ENCODE measurements at places on chromosomes 7 and 10.

- no peak for DNase-seq
Measured at GRCh38 chr7:129775695-129776361, 164.3 kb downstream of the NRF1 start.

DNA sequence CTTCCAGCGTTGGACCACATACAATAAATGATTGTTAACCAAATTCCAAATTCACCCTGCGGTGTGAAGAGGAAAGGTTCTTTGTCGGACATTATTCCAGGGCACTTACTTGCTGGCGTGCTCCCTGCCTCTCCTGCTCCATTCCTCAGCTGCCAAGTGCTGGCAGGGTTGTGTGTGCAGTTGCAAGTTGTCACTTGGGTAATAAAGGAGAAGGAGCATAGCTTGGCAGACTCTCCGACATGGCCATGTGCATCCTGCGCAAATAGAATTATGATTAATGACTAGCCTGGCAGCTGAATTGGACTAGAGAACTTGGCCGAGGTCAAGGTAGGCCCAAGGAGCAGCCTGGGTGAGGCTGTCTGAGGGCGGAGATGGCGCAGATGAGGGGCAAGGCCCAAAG is 92.3 kb upstream of the ELMO1 start:
- DNase-seq: no peak

GRCh38 chr10:86960003-86960862 is 1.8 kb downstream of the SNCG start:
- DNase-seq: no peak

DNA sequence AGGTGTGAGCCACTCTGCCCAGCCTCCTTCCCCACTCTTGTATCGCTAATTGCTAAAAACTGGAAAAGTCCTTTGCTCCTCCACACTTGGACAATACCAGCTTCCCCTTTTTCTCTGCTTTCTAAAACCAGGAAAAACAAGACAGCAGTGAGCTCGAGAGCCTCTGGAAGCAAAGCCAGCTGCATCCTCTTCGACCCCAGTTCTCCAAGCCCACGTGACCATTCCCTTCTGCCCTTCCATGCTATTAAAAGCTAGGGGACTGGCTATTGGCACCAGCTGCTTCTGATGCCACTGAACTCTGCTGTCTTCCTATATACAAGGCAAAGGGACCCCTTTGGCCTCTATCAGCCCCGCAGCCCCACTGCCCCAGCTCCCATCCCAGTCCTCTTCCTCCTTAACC is 92.2 kb downstream of the SPDYE5 start:
- DNase-seq: no peak

DNA sequence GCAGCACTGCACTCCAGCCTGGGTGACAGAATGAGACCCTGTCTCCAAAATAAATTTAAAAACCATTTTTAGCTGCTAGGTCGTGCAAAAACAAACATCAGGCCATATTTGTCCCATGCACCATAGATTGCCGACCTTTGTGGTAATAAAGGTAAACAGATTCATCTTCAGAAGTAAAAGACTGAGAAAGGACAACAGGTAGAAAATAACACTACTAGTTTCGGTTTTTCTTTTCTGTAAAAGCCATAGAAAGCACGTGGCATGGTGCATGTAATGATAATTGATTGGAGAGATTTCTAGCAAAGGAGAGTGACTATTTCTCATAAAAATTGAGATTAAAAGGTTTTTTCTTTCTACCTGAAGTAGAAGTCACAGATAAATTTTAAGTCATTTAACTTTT is 93.9 kb downstream of the DNAH11 start:
- DNase-seq: no peak

- no peak for DNase-seq
Measured at GRCh38 chr7:90191648-90192047, 19.9 kb upstream of the STEAP2 start.

DNA sequence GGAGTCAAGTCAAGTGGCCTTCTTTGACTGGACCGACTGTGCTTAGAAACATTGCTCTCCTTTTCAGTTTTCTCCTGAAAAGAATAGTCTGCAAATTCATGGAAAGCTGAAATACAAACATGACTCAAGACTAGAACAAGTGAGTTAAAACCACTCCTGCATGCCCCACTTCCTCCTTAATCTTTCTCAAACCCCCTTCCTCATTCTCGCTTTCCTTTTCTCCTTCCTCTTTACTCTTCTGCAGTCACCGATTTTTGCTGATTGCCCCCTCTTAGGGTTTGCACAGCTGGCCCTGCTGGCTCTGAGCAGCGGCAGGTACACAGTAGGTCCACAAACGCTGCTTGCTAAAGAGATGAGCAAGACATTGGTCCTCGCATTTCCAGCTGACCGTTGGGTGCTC is 34.8 kb upstream of the MKI67 start:
- DNase-seq: no peak

GRCh38 chr7:20786049-20786412 is 655 bp downstream of the SP8 start:
- no peak for DNase-seq

DNA sequence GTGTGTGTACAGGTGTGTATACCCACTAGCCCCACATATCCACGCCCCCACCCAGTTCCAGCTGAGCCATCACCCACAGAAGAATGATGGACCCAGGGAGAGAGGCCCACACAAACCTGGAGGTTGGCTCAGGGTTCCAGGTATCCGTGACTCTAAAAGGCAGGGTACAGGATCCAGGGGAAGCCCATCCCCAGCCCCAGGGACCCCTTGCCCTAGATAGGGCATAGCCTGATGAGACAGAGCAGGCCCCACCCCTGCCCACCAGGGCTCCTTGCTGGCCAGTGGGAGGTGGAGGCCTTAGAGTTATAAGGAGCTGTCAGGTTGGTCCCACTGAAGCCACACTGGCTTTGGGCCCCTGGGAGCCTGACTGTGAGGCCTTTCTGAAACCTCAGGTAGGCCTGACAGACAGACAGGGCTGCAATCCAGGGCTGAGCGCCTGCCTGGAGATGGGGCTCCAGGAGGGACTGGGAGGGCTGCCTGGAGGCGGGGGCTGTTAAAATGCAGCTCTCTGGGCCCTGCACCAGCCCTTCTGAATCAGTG is 93.5 kb downstream of the WDR11 start:
- DNase-seq: no peak

DNA sequence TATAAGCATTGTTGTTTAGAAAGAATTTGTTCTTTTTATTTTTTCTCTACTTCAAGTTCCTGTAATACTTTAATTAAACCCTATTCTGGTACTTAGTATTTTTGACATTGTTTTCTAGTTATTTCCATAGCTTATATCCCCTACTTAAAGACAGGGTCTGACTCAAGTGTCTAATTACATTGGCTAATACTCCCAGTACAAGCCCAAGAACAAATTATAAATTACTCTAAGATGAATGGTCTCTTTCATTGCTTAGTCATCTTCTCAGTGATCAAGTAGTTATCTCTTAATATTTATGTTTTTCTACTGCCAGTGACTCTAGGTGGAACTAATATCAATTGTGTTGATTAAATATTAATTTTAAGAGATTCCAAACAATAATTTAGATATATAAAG is 21.6 kb downstream of the AHR start:
- no peak for DNase-seq

DNA sequence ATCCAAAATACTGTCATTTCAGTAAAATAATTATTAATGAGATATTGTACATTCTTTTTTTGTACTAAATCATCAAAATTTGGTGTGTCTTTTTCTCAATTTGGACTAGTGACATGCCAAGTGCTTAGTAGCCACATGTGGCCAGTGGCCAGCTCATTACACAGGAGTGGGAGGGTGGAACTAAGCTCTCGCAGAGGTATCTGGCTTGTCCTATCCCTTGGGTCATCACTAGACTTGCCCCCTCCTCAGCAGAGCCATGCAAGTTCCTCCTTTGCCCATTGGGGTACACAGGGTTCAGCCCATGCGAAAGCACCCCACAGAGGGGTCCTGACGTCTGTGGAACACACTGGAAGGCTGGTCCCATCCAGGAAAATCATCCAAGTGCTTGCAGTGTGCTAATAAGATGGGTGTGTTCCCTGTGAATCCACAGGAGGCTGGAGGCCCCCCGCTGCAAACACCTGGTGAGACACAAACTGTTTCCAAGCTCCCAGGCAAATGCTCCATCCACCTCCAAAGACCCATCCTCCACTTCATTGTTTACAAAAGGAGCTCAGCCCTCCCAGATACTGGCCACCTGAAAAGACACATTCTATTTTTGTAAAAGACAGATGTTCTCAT is 1.3 kb downstream of the ARHGAP22 start:
- no peak for DNase-seq

DNA sequence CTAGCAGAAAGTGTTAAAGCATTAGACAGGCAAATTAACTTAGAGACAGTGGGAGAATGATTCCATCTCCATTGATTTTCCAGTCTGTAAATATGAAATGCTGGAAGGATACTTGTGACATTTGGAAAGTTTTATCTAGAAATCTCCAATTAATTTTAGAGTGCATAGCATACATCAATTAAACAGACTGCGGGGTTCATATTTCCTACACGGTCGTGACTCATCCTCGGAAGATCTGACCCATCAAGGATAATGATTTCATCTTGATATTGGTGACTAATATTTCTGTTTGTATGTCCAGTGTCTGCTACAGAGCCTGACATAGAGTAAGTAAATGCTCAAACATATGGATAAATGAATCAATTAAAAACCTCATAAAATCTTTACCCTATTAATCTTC is 474.9 kb downstream of the KCNMA1 start:
- no peak for DNase-seq

GRCh38 chr10:75399461-75400162 is 2.0 kb downstream of the ZNF503 start:
- DNase-seq: peak; percentile 59

- no peak for DNase-seq
Measured at GRCh38 chr10:62582101-62582705, 208.0 kb downstream of the ZNF365 start.

- no peak for DNase-seq
Measured at GRCh38 chr10:5234106-5234860, 37.6 kb downstream of the AKR1C4 start.

DNA sequence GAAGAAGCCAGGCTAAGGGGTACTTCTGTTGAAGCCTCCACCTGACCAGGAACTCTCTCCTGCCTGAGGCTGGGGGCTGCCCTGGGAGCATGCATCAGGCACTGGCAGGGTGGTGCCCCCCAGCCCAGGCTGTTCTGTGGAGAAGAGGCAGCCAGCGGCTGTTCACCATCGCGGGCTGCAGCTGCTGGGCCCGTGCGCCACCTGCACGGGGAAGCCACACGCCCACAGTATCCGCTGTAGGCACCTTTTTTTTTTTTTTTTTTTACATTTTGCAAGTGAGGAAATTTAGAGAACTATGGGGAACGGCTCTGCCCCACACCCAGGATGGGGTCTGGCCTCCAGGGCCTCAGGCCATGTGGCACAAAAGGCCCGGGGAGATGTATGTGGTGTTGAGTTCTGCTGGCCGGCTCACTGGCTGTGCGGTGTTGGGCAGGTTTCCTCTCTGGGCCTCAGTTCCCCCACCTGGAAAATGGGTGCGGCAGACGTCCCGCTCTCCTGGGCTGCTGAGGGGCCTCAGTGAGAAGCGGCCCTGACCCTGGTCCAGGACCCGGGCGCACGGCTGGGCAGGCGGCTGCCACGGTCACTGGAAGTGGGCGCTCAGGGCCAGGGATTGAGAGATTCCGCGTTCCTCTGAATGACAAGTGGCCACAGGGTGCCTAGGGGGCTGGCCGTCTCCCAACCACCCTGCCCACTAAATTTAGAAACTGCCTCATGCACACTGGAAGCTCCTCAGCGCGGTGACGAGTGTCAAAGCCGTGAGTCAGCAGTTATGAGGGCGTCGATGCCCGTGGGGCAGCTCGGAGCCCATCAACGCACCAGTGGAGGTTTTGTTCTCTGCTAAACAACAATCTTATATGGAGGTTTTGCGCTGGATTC is 8.8 kb upstream of the INTS1 start:
- DNase-seq: peak; percentile 40

- DNase-seq: no peak
Measured at GRCh38 chr7:137454246-137454724, 110.8 kb upstream of the PTN start.

GRCh38 chr10:99590799-99591198 is 29.4 kb downstream of the SLC25A28 start:
- no peak for DNase-seq

GRCh38 chr10:116115036-116115641 is 157.9 kb downstream of the GFRA1 start:
- DNase-seq: no peak

- DNase-seq: no peak
Measured at GRCh38 chr10:92342796-92343195, 51.8 kb downstream of the MARCHF5 start.

DNA sequence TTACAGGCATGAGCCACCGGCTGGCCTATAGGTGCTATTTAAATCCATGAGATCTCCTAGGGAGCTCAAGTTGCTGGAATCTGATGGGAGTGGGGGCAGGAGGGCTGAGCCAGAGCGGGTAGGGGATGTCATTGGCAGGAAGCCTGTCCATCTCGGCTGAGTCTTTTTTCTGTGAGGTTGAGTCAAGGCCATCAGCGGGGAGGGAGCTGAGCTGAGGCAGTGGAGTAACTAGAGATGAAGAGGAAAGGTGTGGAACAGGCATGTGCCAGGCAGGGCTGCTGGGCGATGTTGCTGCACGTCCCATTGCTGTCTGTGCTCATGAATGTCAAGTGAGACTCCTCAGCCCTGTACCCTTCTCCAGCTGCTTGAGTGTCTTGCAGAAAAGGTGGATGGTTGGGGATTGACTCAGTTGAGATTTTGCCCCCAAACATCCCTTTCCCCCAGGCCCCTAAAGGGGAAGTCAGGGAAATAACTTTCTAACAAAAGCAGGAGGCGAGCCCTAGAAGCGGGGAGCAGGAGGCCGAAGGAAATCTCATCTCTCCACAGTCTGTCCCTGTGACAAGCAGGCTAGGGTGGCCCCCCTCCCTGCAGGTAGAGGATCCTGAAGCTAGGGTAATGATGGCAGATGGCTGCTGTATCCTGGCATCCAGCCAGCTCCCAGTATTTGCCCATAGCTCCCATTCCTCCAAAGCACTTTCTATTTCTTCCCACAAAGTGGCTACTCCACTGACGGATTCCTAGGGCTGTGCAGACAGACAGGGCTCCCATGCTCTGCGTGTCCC is 5.4 kb downstream of the ATP6V1F start:
- DNase-seq: no peak

GRCh38 chr7:741191-741671 is 14.2 kb upstream of the PRKAR1B start:
- no peak for DNase-seq

DNA sequence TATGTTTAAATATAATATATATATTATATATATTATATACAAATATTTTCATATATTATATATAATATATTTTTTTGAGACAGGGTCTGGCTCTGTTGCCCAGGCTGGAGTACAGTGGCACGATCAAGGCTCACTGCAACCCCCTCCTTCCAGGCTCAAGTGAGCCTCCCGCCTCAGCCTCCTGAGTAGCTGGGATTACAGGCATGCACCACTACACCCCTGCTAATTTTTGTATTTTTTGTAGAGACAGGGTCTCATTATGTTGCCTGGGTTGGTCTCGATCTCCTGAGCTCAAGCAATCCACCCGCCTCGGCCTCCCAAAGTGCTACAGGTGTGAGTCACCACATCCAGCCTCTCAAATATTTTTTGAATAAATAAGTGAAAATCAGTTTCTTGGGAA is 215.5 kb downstream of the GATA3 start:
- no peak for DNase-seq

- no peak for DNase-seq
Measured at GRCh38 chr7:53642361-53642760, 606.9 kb downstream of the POM121L12 start.

- DNase-seq: no peak
Measured at GRCh38 chr7:96986901-96987300, 18.5 kb upstream of the DLX6 start.

All from nucleus accumbens (tissue), 56 donors.